ENCODE measurements at places on chromosomes 5 and 9. TPM values are rescaled to one million over a fixed set of nuclear protein-coding genes. Genes with fewer than 3 reads are reported as not detected.

LIX1 gene
- not detected for polyA plus RNA-seq

MLANA gene
- not detected for polyA plus RNA-seq

INSYN2B gene
- polyA plus RNA-seq, result 0.12 TPM

GRCh38 chr9:109401990-109402318 lies 81.1 kb upstream of the EPB41L4B start:
- no peak for DNase-seq

DNA sequence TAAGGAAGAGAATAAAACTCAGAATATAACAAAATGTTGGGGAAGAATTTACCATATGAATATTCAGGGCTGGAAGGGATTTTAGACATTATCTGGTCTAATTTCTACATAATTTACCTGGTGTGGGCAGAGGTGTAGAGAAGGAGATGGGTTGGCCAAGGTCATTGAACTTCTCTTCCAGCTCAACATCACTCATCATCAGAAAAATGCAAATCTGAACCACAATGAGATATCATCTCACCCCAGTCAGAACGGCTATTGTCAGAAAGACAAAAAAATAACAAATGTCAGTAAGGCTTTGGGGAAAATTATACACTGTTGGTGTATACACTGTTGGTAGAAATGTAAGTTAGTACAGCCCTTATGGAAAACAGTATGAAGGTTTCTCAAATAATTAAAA lies 121.7 kb downstream of the PTTG1 start:
- DNase-seq, result no peak

Measured in ovary (tissue), 10 donors.